Lung (tissue), 17 donors: ENCODE measurements at places on chromosomes 13 and 19.

DNA sequence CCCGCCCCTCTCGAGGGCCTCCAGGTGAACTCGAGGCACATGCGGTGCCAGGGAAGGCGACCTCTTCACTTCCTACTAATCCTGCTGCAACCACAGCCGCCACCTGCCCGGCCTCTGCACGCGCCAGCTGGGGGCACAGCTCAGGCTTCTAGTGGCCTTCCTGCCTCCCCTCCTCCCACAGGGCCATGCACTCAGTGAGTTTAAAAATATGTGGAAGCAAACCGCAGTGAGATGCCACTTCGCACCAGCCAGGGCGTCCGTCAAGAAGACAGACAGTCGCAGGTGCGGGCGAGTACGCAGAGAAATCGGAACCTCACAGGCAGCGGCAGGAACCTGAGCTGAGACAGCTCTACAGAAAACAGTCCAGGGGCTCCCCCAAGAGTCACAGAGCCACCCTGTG is 10.4 kb downstream of the LMNB2 start:
- no peak for DNase-seq

DNA sequence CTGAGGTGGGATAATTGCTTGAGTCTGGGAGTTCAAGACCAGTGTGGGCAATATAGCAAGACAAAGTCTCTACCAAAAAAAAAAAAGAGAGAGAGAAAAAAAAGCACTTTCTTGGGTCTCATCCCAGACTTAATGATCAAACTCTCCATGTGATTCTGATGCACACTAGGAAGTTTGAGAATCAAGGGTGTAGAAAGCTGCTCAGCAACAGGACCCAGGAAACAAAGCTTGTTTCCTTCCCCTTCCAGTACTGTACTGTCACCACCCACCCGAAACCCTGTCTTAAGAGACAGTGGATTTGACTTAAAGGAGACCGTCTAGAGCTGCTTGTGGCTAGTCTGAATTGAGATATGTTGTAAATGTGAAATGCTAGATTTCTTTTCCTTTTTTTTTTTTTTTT is 5.8 kb downstream of the MISP3 start:
- DNase-seq = peak; percentile 16

DNA sequence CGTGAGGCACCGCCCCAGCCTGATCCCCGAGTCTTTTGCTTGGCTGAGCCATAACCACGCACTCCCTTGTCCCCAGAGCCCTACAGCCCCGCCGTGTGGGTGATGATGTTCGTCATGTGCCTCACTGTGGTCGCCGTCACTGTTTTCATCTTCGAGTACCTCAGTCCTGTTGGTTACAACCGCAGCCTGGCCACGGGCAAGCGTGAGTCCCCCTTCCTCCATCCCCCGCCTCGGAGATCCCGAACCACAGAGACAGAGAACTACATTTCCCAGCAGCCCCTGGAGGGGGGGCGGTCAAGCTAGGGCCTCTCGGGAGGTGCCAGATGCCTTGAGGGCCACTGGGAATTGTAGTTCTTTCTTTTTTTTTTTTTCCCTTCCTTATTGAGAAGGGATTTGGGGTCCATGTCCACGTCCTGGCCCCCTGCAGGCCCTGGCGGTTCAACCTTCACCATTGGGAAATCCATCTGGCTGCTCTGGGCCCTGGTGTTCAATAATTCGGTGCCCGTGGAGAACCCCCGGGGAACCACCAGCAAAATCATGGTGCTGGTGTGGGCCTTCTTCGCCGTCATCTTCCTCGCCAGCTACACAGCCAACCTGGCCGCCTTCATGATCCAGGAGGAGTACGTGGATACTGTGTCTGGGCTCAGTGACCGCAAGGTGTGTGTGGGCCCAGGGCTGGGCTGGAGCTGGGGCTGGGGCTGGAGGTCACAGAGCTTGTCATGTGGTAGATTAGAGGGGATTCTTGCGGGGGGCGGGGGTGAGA is 25.9 kb downstream of the GRIN2D start:
- no peak for DNase-seq

GRCh38 chr19:41872775-41873647 is 4.1 kb upstream of the CD79A start:
- peak; percentile 76 for DNase-seq

DNA sequence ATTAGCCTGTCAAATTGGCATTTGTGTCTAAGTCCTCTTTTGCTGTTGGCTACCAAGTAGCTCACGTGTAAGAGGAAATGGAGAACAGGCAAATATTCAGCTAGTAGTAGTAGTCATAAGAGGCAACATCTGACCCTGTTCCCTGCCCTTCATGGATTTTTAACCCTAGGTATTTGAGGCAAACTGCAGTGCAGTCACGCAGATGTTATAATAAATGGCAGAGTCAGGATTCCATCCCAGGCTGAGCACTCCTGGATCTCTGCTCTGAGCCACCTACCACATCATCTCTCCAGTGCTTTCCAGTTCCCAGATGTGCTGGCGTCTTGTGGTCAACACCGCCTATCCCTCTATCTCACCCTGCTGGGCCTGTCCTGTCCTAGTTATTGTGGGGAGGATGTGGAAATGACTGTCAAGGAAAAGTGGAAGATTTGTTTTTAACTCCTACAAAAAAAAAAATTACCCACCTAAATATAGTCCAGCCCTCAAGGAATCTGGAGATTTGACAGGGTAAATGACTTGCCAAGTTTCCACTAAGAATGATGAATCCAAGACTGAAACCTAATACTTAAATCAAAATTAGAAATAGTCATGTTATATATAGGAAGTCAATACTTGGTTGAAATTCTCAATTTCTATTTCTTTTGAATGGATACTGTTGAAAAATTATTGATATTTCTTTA is 322.9 kb downstream of the GPC6 start:
- no peak for DNase-seq

- DNase-seq = no peak
These were observed 7.4 kb upstream of the CEACAM18 start for GRCh38 chr19:51470966-51471365.

- DNase-seq = no peak
These were observed 20.0 kb downstream of the ZNF787 start for GRCh38 chr19:56101095-56101494.

- peak; percentile 80 for DNase-seq
These were observed 151.1 kb downstream of the LHFPL6 start for GRCh38 chr13:39451860-39452301.
